ENCODE measurements at places on chromosomes 5 and 9.
A peak's percentile ranks its signal among the peaks of the same experiment; 100 is the strongest.

DNA sequence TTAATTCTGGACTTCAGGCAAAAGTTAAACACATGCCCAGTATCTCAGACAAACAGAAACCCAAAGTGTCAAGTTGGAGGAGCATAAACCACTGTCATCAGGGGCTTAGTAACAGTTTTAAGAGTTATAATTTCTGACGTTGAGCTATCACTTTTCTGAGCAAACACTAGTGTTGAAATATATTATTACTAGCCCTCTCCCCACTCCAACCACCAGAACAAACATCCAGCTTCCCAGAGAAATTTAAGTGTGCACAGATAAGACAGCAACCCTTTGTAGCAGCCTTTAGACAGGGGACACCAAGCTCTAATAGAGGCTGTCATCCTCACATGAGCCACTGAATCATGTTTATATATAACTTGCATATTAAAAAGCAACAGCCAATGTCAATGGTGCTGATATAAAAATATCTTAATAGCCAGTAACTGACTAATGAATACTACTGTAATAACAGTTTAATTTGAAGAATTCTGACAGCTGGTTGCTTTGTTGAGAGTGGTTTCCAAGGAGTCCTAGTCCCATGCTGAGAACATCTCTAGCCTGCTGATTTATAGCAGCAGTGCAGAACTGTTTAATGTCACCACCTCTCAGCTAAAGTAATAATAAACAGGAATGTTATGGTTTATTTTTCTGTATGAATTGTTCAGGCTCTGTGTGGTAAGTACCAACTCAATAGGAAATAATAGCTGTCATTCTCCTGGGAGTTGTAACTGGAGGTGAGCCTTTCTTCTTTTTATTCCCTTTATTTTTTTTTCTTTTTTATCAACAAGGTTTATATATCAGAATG, 528.7 kb upstream of the ZNF608 start:
- no peak for DNase-seq

DNA sequence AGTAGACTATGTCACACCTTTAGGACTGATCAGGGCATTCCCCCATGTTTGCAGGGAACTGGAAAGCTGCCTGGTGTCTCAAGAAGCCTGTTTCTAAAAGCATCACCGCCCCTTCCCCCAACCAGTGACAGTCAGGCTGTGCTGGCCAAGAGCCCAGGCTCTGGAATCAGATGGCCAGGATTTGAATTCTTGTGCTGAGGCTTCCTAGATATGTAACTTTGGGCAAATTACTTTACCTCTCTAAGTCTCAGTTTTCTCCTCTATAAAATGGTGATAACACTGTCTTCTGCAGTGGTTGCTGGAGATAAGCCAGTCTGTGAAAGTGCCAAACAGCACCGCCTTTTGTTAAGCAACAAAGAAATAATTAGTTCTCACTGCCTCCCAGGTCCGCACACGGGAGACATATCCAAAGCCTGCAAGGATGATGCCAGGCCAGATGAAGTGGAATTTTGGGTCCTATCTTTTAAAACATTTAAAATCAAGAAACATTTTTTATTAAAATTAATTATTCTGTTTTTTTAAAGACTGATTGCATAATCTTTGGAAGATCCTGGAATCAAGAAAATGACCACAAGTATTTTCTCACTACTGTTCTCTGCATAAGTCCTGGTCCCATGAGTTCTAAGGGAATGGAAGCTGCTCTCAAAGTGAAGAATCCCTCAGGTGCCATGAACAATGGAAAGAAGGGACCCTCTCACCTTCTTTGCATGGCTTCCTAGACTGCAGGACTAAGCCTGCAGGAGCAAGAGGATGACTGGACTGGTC, 13.9 kb downstream of the SLC31A2 start:
- no peak for DNase-seq

- no peak for DNase-seq
Observed at GRCh38 chr5:138784590-138784989, 31.4 kb downstream of the CTNNA1 start.

DNA sequence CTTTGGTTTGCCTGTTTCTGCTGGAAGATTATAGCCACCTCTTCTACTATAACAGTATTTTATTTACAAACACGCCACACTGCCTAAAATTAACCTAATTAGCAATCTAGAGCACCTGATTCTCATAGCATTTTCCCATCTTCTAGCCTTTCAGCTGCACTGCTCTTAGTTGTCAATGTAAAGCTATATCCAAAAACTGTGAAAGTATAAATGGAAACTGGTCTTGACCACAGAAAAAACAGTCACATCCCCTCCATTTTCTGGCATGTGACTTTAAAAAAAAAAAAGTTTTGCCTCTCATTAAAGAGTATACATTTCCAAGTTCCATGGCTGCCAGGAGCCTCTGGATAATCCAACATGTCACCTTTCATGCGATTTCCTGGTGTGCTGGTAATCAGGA, 287.8 kb downstream of the DTWD2 start:
- DNase-seq = no peak

DNA sequence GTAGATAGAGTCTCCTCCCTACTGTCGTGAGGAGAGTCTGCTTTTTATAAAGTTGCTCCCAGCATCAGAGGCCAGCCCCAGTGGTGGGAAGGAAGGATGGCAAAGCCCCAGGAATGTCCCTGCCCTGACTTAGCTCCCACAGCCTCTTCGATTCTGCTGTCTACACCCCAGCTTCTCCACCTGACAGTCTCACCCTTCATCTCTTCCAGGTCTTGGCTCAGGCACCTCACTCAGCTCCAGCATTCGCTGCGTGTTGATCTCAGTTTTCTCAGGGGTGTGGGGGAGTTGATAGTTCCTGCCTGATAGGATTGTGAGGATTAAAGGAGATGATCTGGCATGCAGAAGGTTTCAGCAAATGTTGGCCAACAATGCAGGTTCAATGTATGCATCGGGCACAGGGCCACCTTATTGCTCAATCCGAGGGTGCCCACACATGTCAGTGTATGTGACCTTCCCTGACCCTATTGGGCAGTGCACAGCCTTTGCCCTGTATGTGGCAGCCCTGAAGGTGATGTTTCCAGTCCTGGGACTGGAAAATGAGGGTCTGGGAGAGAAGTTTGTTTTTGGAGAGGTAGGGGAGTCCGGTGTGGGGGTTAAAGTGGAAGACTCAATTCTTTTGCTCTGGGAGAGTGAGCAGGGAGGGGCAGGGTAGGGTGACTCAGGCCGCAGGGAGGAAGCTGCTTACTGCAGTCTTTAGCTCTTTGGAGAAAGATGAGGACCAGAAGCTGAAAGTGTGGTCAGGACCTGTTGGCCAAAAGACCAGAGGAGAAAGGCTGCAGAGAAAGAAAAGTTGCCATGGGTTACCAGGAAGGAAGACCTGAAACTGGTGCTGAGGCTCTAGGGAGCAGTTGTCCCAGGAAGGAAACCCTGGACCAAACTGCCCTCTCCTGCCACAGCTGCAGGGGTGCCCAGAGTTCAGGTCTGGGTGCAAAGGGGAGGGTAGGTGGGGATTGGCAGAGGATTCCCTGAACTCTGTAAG, 153.2 kb downstream of the MACROH2A1 start:
- no peak for DNase-seq

DNA sequence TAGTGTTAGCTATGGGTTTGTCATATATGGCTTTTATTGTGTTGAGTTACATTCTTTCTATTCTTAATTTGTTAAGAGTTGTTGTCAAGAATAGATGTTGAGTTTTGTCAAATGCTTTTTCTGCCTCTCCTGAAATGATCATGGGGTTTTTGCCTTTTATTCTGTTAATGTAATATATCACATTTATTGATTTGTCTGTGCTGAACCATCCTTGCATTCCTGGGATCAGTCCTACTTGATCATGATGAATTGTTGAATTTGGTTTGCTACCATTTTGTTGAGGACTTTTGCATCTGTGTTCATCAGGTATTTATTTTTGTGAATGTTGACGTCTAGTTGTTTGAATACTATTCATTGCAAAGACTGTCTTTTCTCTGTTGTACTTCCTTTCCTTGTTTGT, 23.9 kb downstream of the RIC1 start:
- no peak for DNase-seq

- DNase-seq = peak; percentile 1
Observed at GRCh38 chr5:140633021-140633471, at the start of gene CD14. Gene CD14 (minus strand): TSS chr5:140633175. CDS start chr5:140633071, 104 bp downstream.

DNA sequence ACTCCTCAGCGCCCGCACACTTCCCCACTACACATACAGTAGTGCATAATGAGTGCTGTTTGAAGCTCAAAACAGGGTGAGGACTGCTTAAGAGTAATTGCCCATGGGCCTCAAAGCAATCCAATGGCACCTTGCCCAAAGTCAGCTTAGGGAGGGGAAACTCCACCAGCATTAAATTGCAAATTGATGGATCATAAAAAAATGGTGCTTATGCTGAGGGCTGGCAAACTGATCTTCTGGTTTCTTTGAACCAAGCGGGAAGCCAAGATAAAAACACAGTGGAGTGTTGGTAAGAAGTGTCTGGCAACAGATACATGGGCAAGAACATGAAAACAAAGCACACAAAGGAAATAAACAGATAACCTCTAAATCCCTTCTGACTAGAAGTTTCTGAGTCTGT, 28.0 kb downstream of the TLE1 start:
- no peak for DNase-seq
